Activated naive CD4-positive, alpha-beta T cell (primary cell): ENCODE measurements at places on chromosomes 11 and 22.
A peak's percentile ranks its signal among the peaks of the same experiment; 100 is the strongest.

- no peak for DNase-seq
Measured at GRCh38 chr11:72209101-72209500, 7.5 kb upstream of the FOLR2 start.

- DNase-seq = no peak
Measured at GRCh38 chr11:9267680-9268079, 2.5 kb upstream of the DENND5A start.

GRCh38 chr11:59102259-59102765, 4.7 kb upstream of the FAM111B start:
- DNase-seq = no peak

GRCh38 chr22:40509401-40510134, 127.0 kb downstream of the MRTFA start:
- no peak for DNase-seq

DNA sequence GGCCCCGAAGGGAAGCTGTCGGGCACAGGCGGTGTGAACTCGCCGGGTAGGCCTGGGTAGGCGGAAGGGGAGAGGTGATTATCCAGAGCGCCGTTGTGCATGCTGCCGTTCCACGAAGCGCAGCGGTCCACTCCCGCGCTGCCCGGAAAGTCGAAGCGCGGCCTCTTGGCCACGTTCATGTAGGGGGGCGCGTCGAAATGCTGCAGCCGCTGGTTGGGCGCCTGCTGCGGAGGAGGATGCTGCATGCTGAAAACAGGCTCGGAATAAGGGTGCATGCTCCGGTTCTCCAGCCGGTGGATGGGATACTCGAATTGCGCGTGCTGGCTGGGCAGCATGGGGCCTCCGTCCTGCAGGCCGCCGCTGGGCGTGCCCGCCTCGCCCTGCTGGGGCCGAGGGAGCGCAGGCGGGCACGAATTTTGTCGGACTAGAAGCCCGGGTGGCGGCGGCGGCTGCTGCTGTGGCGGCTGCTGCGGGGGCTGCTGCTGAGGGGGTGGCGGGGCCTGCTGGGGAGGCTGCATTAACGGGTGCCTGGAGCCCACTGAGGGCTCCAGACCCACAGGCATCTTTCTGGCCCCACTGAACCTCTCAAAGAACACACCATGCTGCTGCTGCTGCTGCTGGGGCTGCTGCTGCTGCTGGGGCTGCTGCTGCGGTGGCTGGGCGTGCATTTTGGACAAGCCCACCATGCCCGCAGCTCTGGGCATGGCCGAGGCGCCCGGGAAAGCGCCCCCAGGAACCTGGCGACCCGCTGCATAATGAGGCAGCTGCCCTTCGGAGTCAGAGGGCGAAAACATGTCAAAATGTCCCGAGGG, 2.3 kb downstream of the MN1 start:
- DNase-seq = no peak

GRCh38 chr11:128905345-128906184, 14.4 kb downstream of the KCNJ5 start:
- DNase-seq = no peak

DNA sequence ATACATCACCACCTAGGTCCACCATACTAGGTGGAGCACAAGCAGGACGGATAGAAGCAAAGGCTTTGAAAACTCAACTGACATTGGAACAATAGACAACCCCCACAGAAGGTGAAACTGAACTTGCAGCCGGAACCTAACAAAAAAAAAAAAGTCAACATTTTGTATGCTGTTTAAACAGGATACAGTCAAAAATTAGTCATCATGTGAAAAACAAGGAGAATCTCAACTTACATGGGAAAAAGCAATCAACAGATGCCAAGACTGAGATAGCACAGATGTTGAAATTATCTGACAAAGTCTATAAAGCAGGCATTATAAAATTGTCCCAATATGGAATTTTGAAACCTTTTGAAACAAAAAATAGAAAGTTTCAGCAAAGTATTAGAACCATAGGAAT, 123.8 kb downstream of the RAB38 start:
- DNase-seq = no peak

DNA sequence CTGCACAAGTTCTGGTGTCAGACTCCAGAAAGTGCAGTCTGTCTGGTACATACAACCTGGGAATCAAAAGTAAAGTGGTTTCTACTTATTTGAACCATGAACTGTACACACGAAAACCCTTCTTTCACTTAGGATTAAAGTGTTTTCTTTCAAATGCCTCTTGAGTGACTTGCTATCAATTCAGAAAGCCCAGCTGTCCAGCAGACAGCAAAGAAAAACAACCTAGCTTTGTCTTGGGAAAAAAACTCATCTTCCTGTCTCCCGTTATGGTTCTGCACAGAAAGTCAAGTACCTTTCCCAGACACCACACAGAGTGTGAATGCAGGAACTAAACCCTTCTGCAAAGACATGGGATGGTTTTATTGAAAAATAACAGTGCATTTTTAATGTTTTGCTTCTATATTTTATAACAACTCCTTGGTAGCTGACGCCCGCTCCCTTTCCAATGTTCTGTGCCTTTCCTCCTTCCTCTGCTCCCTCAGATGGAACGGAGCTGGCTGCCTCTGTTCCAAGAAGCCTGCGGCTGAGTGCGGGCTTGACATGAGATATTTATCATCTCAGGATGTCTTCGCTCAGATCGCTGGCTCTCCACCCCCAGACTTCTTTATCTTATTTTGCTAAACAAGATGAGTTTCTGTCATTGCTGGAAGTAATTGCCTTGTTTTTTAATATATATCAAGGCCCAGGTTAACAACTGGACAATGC, 322.3 kb upstream of the B3GAT1 start:
- DNase-seq = no peak

DNA sequence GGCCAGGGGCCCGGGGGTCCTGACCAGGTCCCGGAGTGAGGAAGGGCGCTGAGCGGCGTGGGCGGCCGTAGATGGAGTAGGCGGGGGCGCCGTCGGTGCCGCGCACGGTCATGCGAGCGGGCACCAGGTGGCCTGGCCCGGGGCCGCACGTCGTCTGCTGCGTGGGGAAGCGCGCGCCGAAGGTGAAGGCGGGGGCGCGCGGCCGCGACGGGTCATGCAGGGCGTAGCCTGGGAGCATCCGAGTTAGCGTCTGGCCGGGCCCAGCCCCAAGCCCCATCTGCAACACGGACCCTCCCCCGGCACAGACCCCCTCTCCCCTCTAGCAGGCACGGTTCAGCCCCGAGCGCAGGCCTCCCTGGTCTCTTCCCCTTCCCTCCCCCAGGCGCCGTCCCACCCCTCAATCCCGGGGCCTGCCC, 1.7 kb upstream of the TYMP start:
- peak; percentile 63 for DNase-seq

- no peak for DNase-seq
Measured at GRCh38 chr11:8314916-8315315, 51.2 kb upstream of the LMO1 start.

- no peak for DNase-seq
Measured at GRCh38 chr11:132057266-132057665, 686.9 kb downstream of the NTM start.

GRCh38 chr11:46896719-46897406, 21.5 kb downstream of the LRP4 start:
- no peak for DNase-seq

- DNase-seq = no peak
Measured at GRCh38 chr11:103878646-103879045, 157.8 kb upstream of the DDI1 start.

DNA sequence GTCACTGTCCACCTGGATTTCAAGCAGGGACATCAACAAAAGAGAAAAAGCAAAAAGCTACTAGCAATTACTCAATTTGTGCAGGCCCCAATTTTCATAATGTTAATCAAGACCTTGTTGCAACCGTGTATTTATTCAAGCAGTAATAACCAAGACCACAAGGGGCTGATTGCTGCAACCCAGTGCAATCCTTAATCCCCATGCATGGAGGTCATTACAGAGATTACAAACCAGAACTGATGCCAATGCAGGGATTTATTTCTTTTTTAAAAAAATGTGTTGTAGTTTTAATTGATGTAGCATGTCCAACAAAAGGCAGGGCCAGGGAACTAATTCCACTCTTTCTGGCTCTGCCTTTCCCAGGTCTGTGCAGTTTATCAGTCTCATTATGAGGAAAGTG, 18.4 kb downstream of the TECTA start:
- no peak for DNase-seq

DNA sequence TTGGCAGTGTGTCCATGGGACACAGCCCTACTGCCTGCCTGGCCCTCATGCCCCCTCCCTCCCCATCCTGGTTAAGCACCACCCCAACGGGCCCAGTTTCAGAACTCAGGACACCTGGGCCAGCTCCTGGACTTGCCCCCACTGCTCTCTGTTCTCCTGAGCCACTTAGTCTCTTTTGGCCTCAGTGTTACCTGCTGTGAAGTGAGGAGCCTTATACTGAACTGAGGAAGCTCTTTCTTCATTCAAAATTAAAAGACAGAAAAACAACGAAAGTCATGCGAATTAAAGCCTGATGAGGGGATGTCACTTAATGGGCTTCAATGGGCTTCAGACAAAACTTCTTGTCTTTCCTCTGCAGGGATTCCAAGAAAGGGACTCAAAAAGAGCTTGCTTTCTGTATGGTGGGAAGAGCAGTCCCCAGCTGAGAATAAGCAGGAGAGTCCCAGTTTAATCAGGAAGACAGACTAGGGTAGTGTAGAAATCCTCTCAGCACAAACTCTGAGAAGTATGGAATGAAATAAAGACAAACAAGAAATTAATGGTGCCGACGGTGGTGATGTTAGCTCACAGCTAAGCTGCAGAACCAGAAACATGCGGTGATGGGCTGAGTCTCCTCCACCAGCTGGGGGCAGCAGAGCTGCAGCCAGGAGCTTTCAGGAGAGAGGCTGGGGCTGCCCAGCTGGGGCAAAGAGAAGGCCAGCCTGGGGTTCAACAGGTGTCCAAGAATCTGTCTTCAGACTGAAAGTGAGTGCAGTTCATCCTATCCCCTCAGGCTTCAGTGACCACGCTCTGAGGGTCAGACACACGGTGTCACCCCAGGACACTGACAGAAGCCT, 101.0 kb downstream of the GGTLC2 start:
- no peak for DNase-seq

DNA sequence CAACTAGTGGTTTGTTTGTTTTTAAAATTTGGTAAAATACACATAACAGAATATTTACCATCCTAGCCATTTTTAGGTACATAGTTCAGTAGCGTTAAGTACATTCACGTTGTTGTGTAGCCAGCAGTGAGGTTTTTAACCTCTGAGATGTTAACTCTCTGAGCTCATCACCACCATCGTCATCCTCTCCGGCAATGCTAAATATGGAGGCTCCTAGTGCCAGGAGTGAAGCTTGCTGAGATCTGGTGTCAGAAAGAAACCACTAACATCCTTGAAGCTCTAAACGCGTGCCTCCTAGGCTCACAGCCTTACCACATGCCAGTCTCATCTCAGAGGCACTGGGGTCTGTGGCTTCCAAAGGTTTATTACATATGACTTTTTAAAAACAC, 330.2 kb upstream of the B3GAT1 start:
- DNase-seq = no peak

GRCh38 chr11:1482581-1483444, 3.8 kb downstream of the MOB2 start:
- DNase-seq = no peak

DNA sequence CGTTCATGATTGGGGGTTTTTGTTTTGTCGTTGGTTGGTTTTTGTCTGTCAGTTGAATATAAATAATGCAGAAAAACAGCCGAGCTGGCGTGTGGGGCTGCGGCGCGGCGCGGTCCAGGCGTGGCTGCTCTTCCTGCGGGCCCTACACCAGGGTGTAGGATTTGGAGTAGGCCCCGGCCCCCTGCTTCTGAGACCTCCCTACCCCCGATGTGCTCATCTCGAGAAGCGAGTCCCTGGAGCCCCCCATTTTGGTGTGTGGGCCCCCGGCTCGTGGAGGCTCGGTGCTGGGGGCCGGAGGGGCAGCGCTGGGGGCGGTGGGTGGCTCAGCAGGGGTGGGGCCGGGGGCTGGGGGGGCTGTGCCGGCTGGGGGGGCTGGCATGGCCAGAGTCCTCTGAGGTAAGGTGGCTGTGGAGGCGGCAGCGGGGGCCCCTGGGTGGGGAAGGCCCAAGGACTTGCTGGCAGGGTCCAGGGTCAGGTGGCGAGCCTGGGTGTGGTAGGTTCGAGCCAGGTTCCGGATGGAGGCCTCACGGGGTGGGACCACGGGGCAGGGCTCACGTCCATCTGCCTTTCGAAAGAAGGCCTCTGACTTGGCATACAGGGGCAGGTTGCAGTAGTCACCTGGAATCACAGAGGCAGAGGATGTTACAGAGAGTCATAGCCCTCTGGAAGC, 100.7 kb downstream of the CEP164 start:
- DNase-seq = no peak

DNA sequence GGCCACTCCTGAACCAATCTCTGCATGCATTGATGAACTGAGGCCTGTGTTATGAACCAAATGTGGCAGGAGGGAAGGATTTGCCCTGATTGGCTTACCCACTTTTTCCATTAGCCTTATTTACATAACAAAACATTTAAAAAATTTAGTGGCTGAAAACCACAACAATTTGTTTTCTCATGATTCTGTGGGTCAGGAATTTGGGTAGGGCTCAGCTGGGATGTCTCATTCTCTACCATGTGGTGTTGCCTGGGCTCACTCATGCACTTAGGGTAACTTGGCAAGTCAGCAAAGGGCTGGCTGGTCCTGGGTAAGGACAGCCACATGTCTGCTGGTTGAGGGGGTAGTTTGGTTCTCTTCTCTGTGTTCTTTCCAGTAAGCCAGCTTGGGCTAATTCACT, 35.1 kb upstream of the CYP2R1 start:
- no peak for DNase-seq

- DNase-seq = no peak
Measured at GRCh38 chr22:30829901-30830550, 135.4 kb downstream of the OSBP2 start.

GRCh38 chr11:26121466-26121865, 210.5 kb upstream of the ANO3 start:
- no peak for DNase-seq

- no peak for DNase-seq
Measured at GRCh38 chr22:20805972-20806471, 32.1 kb downstream of the SERPIND1 start.

- no peak for DNase-seq
Measured at GRCh38 chr22:17985606-17986005, 38.8 kb downstream of the MICAL3 start.

DNA sequence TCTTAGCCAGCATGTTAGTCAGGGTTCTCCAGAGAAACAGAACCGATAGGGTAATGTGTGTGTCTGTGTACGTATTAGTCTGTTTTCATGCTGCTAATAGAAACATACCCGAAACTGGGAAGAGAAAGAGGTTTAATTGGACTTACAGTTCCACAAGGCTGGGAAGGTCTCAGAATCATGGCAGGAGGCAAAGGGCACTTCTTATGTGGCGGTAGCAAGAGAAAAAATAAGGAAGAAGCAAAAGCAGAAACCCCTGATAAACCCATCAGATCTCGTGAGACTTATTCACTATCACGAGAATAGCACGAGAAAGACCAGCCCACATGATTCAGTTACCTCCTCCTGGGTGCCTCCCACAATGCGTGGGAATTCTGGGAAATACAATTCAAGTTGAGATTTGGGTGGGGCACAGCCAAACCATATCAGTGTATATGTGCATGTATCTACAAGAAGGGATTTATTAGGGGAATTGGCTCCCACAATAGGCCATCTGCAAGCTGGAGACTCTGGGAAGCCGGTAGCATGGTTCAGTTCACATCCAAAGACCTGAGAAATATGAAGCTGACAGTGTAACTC, 173.7 kb upstream of the NECTIN1 start:
- DNase-seq = no peak

- no peak for DNase-seq
Measured at GRCh38 chr11:105582497-105582896, 27.4 kb upstream of the GRIA4 start.

GRCh38 chr11:4821021-4821420, at the start of gene OR51F2:
OR51F2 (plus strand) TSS chr11:4821321; CDS start chr11:4821422, 101 bp downstream.
- DNase-seq = no peak

- DNase-seq = no peak
Measured at GRCh38 chr11:115060840-115061239, 382.5 kb downstream of the NXPE2 start.

- DNase-seq = no peak
Measured at GRCh38 chr11:77590194-77590782, 535 bp downstream of the AQP11 start.
